ENCODE measurements at places on chromosomes 6 and 20. TPM values are rescaled to one million over a fixed set of nuclear protein-coding genes. Genes with fewer than 3 reads are reported as not detected.

DNA sequence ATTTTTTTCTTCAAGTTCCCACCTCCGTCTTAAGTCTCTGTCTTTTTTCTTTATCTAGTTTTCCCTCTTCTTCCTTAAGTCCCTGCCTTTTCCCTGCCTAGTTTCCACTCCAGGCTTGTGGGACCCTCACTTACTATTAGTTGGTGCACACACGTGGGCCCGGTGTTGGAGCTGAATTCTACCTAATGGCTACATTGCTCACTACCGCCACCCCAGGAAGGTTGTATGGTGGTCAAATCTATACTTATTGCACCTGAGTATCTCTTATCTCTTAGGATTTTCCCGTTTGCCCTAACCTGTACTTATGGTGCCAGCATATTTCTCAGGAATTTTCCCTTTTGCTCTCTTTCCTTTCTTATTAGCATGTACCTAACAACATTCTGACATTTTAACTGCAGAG lies 692.8 kb downstream of the EPM2A start:
- no peaks in the 10 kb centered on the region for H3K4me1 ChIP-seq
- no peak overlapping the region for H3K27ac ChIP-seq
- no peaks in the 10 kb centered on the region for H3K27me3 ChIP-seq
- H3K36me3 ChIP-seq: no peaks in the 10 kb centered on the region

- H3K27ac ChIP-seq: no peak overlapping the region
- H3K27me3 ChIP-seq: no peaks in the 10 kb centered on the region
- no peak overlapping the region for H3K4me3 ChIP-seq
- no peaks in the 10 kb centered on the region for H3K36me3 ChIP-seq
- H3K4me1 ChIP-seq: no peaks in the 10 kb centered on the region
- no peak for DNase-seq
Observed at GRCh38 chr6:45052325-45052724, 275.8 kb upstream of the RUNX2 start.

GRCh38 chr6:37862430-37862829 lies 42.9 kb downstream of the ZFAND3 start:
- no peaks in the 10 kb centered on the region for H3K36me3 ChIP-seq
- H3K4me1 ChIP-seq: peaks cover 12% of the 10 kb centered on the region
- DNase-seq: peak; percentile 72
- no peaks in the 10 kb centered on the region for H3K27me3 ChIP-seq

DNA sequence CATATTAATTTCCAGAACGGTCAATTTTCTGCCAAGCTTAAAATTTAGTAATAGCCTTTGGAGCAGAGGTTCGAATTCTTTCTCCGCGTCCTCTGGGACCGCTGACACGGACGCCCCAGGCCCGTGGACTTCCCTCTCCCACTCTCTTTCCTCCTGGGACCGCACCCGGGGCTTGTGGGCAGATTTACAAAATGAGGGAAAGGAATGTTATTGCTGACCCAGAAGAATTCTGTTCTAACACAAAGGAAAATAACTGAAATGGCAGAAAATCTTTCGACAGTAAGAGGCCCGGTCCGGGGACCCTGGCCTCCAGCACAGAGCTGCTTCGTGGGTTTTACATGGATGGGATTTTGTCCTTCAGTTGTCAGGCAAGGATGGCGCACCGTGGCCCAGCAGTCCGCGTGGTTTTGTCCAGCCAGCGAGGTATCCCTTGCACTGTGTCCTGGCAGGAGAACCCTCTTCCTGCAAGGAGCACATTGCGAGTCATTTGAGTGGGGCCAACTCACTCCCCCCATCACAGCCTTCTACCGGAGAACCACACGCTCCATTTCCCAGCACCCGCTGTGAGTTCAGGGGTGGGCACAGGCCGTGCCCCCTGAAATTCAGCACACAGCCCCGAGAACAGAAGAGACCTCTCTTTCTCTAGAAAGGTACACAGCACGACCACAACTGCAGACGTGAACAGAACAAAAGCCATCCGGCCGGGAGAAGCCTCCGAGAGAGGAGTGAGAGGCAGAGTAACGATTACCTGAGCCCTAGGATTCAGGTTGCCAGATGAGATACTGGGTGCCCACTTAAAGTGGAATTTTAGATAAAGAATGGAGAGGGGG lies 106.0 kb upstream of the AFDN start:
- H3K4me3 ChIP-seq: no peak overlapping the region
- H3K36me3 ChIP-seq: no peaks in the 10 kb centered on the region
- H3K27ac ChIP-seq: no peak overlapping the region
- no peak for DNase-seq
- H3K27me3 ChIP-seq: no peaks in the 10 kb centered on the region

DNA sequence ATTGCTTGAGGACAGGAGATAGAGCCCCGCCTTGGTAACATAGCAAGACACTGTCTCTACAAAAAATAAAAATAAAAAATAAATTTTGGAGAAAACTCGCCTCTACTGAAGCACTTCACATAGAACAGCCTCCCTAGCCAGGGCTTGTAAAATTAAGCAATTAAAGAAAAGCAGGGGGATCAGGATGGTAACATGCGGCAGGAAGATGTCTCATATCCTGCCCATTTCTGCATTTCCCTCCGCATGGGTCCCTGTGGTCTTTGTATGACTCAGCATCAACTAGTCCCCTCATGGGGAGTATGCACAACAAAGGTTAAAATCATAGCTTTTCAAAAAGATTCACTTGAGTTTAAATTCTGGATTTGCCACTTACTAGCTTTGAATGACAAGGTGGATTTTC lies 379.0 kb downstream of the EPHA7 start:
- no peaks in the 10 kb centered on the region for H3K4me1 ChIP-seq
- no peak overlapping the region for H3K27ac ChIP-seq
- no peak for DNase-seq

- peaks cover 23% of the 10 kb centered on the region for H3K4me1 ChIP-seq
- H3K27ac ChIP-seq: peak overlapping the region; percentile 67
- no peaks in the 10 kb centered on the region for H3K27me3 ChIP-seq
- H3K4me3 ChIP-seq: peak overlapping the region; percentile 95
- H3K36me3 ChIP-seq: no peaks in the 10 kb centered on the region
Observed at GRCh38 chr20:44309763-44310663, 989 bp downstream of the FITM2 start.

GRCh38 chr6:157223021-157223430 lies 100.3 kb downstream of the TMEM242 start:
- H3K36me3 ChIP-seq: no peaks in the 10 kb centered on the region
- peaks cover 16% of the 10 kb centered on the region for H3K4me1 ChIP-seq
- no peaks in the 10 kb centered on the region for H3K27me3 ChIP-seq
- no peak overlapping the region for H3K4me3 ChIP-seq
- no peak overlapping the region for H3K27ac ChIP-seq

DNA sequence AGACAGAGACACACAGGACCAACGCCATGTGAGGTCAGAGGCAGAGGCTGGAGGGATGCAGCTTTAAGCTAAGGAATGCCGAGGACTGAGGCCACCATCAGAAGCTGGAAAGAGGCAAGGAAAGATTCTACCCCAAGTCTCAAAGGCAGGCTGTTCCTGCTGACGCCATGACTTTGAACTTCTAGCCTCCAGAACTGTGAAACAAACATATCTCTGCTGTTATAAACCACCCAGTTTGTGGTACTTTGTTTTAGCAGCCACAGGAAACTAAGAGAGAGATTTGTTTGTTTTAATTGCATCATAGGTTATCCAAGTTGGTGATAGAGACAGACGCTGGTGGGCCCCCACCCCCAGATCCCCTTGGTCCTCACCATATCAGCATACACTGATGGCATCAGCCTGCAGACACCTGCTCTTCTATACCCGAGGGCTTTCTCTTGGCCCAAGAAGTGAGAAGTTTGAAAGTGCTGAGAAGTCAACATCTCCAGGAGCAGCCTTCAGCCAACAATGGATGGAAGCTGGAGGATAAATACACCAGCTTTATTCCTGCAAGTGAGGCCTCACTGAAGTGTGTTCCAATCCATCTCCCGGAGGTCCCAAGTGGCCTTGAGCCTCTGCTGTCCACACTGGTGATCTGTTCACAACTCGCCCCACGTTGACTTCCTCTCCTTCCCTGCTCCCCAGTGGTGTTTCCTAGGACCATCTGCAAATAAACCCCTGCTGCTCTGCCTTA lies 154.7 kb downstream of the BTBD3 start:
- DNase-seq: no peak
- H3K27ac ChIP-seq: no peak overlapping the region
- H3K36me3 ChIP-seq: no peaks in the 10 kb centered on the region
- H3K4me3 ChIP-seq: no peak overlapping the region
- no peaks in the 10 kb centered on the region for H3K4me1 ChIP-seq

DNA sequence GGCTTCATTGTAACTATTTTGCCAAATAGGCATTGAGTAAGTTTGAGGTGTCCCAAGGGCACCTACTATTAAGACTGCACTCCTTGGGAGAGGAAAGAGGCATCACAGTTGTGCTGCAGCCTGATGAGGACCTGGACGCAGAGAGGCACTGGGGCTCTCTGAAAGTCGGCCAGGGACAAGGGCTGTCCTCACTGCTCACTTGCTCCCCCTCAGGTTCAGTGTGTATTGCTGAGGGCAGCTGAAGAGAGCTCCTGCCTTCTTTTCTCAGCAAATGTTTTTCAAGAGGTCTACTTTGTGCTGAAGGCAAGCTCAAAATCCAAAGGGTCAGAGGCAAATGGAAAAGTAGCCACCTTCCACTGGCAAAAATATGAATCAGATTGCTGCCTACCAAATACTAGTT lies 331.8 kb downstream of the RIMS1 start:
- H3K36me3 ChIP-seq: no peaks in the 10 kb centered on the region
- no peaks in the 10 kb centered on the region for H3K4me1 ChIP-seq
- peak; percentile 67 for DNase-seq
- H3K27me3 ChIP-seq: no peaks in the 10 kb centered on the region
- H3K27ac ChIP-seq: no peak overlapping the region
- H3K4me3 ChIP-seq: no peak overlapping the region

GRCh38 chr6:144434308-144434990 lies 149.3 kb downstream of the UTRN start:
- DNase-seq: peak; percentile 59
- no peaks in the 10 kb centered on the region for H3K27me3 ChIP-seq
- H3K27ac ChIP-seq: no peak overlapping the region
- peaks cover 40% of the 10 kb centered on the region for H3K36me3 ChIP-seq

GRCh38 chr6:28446818-28447511 lies 3.7 kb upstream of the ZSCAN23 start:
- H3K27ac ChIP-seq: no peak overlapping the region
- no peaks in the 10 kb centered on the region for H3K36me3 ChIP-seq
- peaks cover 16% of the 10 kb centered on the region for H3K27me3 ChIP-seq
- H3K4me3 ChIP-seq: no peak overlapping the region

GRCh38 chr6:157224178-157224950 lies 99.0 kb downstream of the TMEM242 start:
- no peak overlapping the region for H3K27ac ChIP-seq
- H3K4me1 ChIP-seq: peaks cover 28% of the 10 kb centered on the region
- H3K27me3 ChIP-seq: no peaks in the 10 kb centered on the region
- DNase-seq: no peak
- H3K4me3 ChIP-seq: no peak overlapping the region

DNA sequence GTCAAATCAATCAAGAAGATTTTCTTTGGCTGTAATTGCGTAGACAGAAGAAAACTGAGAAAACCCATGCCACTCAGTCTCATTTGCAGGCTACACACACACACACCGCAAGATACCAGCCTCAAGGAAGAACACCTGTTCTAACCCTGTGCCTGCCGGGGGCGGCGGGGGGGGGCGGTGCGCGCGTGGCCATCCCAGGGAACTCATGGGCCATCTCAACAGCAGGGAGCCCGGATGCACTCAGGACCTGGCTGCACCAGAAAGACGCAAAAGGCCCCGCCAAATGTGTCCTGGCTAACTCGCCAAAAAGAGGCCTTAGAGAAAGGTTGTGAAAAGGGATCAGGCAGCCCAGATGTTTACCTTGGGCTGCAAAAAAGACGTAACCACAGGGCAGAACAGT lies 2.1 kb downstream of the B3GAT2 start:
- no peak overlapping the region for H3K27ac ChIP-seq
- peaks cover 23% of the 10 kb centered on the region for H3K27me3 ChIP-seq
- no peak overlapping the region for H3K4me3 ChIP-seq
- no peaks in the 10 kb centered on the region for H3K36me3 ChIP-seq

- H3K4me1 ChIP-seq: no peaks in the 10 kb centered on the region
- peak; percentile 19 for DNase-seq
- no peak overlapping the region for H3K27ac ChIP-seq
Observed at GRCh38 chr20:39395478-39396291, 433.5 kb downstream of the DHX35 start.

GRCh38 chr20:9078826-9079731 lies 10.2 kb downstream of the PLCB4 start:
- no peaks in the 10 kb centered on the region for H3K4me1 ChIP-seq
- no peak overlapping the region for H3K27ac ChIP-seq
- no peak for DNase-seq
- no peaks in the 10 kb centered on the region for H3K27me3 ChIP-seq

DNA sequence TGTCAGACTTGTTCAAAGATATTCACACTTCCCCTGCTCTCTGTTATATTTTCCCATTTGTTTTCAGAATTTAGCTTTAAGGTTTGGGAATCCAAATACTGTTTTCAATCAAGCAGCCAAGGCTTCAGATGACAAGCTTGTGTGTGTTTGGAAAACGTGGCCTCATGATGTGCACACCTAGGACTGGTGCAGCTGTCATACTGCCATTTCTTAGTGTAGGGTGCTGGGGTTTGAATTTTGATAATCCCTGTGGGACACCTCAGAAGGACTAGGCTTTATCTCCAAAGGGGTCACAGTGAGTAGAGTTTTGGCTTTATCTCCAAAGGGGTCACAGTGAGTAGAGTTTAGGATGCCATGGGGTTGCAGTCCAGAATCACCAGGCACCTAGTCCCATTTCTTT lies 65.3 kb upstream of the JAG1 start:
- no peaks in the 10 kb centered on the region for H3K27me3 ChIP-seq
- H3K27ac ChIP-seq: no peak overlapping the region
- H3K4me3 ChIP-seq: peak overlapping the region; percentile 30
- H3K36me3 ChIP-seq: no peaks in the 10 kb centered on the region

DNA sequence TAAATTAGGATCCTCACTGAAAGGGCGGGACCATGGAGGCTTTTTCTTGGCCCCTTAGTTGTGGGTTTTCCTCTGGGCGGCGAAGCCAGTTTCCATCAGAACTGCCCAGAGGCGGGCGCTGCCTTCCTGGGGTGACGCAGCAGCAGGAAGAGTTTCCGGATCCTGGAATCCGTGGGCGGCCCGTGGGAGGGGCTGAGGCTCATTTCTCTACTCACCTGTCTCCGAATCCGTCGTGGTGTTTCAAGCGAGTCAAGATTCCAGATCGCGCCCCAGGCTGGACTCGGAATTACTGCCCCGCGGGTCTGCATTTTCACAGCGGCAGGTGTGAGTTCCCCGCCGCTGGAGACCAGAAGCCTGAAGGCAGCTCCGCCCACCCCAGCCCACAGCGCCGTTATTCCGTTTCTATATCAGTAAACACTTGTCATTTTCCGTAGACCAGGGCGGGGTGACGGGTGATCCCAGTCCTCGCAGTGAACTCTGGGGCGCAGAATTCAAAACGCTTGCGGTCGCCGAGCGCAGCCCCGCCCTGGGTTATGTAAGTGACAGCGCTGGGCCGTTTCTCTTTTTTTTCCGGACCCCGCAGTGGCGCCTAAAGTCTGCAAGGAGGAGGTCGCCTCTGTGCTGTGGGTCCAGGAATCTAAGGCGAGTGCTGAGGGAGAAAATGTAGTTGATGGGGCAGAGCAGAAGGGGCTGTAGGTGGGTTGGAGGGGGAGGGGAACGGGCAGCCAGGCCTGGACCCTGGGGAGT lies 27.2 kb upstream of the POU5F1 start:
- H3K27me3 ChIP-seq: no peaks in the 10 kb centered on the region
- no peaks in the 10 kb centered on the region for H3K4me1 ChIP-seq
- no peaks in the 10 kb centered on the region for H3K36me3 ChIP-seq

Gene COL9A1
- not detected for total RNA-seq

Gene SLC17A3
- total RNA-seq: 0.42 TPM

Gene IMPG1
- not detected for total RNA-seq

Gene NMBR
- not detected for total RNA-seq

Gene ERVFRD-1
- 0.44 TPM for total RNA-seq

Gene MANEA
- total RNA-seq: 12.7 TPM

Gene MOXD1
- total RNA-seq: 29.9 TPM

Gene FOXQ1
- not detected for total RNA-seq

Gene WFDC12
- not detected for total RNA-seq

Gene DEFB121
- total RNA-seq: not detected
